ENCODE measurements at places on chromosomes 1 and 21.

DNA sequence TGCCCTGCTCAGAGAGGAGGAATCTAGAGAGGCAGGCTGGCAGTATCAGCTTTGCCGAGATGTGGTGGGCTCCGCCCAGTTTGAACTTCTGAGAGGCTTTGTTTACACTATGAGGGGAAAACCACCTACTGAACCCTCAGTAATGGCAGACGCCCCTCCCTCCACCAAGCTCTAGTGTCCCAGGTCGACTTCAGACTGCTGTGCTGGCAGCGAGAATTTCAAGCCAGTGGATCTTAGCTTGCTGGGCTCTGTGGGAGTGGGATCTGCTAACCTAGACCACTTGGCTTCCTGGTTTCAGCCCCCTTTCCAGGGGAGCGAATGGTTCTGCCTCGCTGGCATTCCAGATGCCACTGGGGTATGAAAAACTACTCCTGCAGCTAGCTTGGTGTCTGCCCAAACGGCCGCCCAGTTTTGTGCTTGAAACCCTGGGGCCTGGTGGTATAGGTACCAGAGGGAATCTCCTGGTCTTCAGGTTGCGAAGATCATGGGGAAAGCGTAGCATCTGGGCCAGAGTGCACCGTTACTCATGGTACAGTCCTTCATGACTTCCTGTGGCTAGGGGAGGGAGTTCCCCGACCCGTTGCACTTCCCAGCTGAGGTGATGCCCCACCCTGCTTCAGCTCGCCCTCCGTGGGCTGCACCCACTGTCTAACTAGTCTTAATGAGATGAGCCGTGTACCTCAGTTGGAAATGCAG lies 43.6 kb downstream of the C21orf91 start:
- DNase-seq = no peak

DNA sequence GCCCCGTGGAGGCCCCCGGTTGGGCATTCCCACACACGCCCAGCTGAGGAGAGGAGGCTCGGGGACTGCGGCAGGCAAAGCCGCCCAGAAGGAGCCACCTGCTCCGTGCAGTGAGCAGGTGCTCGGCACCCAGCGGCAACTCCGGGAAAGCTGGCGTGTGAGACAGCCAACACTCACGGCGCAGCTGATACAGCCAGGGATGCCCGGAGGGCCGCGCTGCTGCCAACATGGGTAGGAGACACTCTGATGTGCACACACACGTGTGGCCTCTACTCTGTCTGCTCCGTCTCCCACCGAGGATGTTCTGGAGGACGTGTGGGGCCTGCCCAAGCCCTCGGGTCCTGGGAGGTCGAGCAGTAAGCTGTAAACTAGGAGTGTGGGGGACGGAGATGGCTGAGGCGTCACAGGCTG lies 12.9 kb downstream of the MORN1 start:
- DNase-seq = no peak

GRCh38 chr1:162387226-162388082 lies 5.9 kb downstream of the C1orf226 start:
- DNase-seq = no peak

- DNase-seq = no peak
Measured at GRCh38 chr1:30879940-30880677, 28.4 kb downstream of the SDC3 start.

- DNase-seq = no peak
Measured at GRCh38 chr1:159996653-159997052, 35.1 kb downstream of the PIGM start.

DNA sequence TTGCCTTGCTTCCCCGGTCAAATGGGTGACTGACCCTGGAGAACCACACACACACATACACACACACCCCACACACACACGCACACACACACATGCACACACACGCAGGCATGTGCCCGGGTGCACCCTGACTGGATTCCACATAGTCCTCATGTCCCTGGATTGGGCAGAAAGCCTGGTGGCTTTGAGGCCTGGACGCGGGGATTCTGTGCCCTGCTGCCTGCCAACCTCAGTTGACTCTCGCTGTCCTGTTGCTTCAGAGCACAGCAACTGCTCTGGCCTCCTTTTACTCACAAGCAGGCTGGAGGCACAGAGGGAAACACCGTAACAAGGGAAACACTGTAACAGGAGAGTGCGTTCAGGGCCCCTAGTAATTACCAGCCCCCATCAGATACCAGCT lies 6.4 kb downstream of the RORC start:
- no peak for DNase-seq

- DNase-seq = no peak
Measured at GRCh38 chr1:194829492-194829891, 1643.1 kb upstream of the B3GALT2 start.

DNA sequence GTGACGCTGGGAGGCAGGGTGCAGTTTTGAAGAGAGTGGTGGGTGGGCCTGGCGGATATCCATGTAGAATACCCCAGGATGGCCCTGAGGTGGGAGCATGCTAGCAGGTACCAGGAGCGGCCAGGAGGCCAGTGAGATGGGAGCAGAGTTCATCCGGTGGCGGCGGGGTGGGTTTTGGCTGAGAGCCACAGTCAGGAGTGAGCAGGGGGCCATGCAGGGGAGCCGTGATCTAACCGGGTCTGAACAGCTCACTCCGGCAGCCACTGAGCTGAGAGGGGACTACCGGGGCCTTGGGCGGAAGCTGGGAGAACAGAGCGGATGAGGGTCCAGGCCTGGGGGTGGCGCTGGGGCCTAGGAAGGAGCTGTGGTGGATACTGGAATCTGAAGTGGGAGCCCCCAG lies 47.6 kb upstream of the LRP8 start:
- no peak for DNase-seq

- DNase-seq = no peak
Measured at GRCh38 chr1:39940253-39940652, 14.7 kb upstream of the MFSD2A start.

GRCh38 chr1:223308136-223308535 lies 55.8 kb downstream of the SUSD4 start:
- DNase-seq = no peak

DNA sequence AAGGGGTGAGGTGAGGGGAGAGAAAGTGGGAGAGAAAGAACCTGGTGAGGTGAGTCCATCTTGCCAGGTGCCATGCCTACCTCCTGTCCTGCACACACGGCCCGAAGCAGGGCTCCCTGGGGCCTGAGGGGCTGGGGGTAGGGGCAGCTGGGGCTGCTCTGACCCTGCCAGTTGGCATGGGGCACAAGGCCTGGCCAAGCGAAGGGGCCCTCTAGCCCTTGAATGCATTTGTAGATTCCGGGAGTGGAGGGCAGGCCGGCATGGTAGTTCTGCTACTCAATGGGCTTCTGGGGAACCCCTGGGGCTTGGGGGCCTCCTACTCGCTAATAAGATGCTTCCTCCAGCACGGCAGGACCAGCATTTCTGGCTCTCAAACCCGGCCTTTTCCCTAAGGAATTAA lies 3.6 kb upstream of the PRDM16 start:
- DNase-seq = no peak

DNA sequence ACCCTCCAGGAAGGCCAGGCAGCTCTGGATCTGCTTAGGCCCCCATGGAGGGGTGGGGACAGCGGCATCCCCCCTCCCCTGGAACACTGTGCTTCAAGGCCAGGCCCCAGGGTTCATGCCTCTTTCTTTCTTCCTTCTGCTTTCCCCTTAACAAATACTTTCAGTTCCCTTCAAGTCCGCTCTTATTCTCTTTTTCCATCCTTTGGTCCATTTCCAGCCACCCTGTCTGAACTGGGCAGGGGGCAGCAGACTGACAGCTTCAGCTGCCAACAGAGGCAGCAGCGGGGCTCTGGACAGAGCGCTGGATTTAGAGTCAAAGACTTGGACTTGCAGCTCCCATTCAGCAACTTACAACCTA lies 1.1 kb upstream of the CD244 start:
- DNase-seq = no peak

GRCh38 chr1:32350785-32351398 lies 11.4 kb downstream of the FAM229A start:
- peak; percentile 53 for DNase-seq

DNA sequence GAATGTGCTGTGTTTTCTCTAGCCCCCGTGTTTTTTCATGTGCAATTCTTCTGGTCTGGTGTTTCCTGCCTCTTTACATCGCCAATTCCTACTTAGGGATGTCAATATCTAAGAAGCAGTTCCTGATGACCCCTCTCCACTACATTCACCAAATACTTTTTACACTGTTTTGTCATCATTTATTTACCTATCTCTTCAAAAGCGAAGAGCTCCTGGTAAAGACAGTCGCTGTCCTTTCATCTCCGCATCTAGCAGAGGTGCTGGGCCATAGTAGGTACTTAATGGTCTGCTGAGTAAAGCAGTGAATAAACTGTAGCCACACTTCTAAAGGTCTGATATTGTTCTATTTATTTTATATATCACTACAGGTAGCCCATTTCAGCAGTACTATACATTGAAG lies 43.0 kb downstream of the LYST start:
- no peak for DNase-seq

DNA sequence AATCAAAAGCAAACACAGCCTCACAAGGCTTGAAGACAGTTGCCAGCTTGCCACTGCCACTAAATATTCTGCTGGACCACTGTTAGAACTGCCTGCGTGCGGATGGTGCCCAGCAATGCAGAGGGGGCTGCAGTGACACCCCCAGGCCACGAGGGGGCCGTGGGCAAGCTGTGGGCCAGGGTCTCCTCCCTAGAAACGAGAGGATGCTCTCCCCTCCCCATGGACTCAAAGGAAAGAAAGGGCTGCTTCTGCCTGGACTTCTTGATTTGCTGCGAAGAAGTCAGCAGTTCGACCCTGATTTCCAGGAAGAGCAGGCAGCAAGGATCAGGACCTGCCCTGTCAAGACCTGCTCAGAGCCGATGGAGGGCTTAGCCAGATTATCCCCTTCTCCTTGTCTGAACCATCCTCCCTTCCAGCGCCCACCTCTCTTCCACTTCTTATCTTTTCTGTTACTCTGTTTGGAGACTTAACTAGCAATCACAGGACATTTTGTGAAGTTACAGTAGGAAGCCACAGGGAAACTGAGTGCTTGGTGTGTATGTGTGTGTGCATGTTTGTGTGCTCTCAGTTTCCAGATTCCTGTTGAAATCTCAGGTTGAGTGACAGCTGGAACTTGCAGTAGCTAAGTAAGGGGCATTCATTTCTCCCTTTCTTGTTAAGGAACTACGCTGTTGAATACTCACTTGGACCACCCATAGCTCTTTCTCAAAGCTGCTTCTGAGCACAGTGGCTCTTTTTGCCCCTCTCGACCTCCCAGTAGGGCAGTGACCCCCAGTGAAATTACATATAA lies 2.7 kb downstream of the MAN1C1 start:
- DNase-seq = no peak

DNA sequence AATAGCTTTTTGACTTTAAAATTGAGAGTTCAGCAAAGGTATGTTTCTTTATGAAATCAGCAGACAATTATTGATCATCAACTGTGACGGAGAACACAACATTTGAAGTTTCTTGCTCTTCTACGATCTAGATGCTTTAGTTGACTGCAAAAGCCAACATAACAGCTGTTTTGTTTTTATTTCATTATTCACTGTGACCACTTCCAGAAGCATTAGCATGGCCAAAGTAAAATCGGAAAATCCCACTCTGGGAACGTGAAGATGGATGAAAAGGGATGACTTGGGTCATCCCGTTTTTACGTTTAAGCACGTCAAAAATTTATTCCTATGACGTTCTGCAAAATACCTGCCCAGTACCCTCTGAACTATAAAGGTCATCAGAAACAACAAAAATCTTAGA lies 833.0 kb upstream of the ADAMTS5 start:
- DNase-seq = no peak

DNA sequence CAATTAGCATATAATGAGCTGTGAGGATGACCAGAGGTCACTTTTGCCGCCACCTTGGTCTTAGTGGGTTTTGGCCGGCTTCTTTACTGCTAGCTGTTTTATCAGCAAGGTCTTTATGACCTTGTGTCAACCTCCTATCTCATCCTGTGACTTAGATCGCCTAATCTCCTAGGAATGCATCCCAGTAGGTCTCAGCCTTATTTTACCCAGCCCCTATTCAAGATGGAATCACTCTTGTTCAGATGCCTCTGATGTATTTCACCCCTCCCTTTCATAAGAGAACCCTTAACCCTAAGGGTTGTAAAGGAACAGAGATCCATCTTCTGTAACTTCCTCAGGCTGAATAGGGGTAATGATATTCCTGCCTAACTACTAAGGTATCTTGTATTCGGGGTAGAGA lies 58.9 kb upstream of the PALMD start:
- DNase-seq = no peak

- DNase-seq = no peak
Measured at GRCh38 chr1:61149010-61149860, 66.9 kb downstream of the NFIA start.

DNA sequence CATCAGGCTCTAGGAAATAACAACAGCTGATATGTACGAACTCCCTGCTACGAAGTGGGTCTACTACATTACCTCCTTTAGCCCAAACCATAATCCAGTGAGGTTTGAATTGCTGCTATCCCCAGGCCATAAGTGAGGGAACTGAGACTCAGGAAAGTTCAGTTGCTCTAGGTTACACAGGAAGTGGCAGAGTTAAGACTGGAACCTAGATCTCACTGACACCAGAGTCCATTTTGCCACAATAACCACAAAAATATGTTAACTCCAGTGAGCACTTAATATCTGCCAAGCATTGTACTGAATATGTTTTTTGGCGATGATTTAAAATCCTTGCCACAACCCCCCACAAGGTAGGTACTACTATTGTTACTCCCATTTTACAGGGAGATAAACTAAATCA lies 8.9 kb upstream of the TADA1 start:
- no peak for DNase-seq

DNA sequence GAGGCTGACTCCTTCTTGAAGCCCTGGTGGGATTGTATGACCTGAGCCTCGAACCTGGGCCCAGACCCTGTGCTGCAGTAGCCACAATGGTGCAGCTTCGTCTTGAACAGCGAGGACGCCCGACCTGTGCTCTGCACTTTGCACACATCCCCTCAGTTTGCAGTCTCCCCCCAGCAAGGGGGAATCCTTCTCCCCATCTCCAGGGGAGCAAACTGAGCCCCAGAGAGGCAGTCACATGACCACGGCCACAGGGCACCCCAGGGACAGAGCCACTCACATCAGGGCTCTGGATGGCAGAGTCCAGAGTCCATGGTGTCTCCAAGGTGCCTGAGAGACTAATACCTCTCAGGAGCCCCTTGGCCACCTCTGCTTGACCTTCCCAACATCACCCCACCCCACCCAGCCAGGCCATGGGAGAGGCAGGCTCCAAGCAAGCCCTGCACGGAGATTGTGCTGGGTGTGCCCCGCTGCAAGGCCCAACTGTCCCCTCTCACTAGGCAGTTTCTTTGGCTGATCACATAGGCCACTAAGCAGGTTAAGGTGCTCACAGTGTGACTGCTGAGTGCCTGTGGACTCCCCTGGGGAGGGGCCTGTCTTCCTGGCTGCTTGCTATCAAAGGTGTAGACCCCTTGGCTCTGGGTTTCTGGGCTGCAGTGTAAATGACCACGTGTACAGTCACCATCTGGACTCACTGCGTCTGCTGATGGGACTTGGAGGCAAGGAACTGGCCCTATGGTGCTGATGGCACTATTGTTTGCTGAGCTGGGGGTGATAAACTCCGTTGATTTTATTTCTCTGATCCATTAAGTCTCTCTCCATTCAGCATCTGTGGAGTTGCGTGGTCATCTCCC lies 398.1 kb downstream of the MATN1 start:
- DNase-seq = no peak

- DNase-seq = no peak
Measured at GRCh38 chr1:12616709-12617373, 1.2 kb downstream of the DHRS3 start.
